ENCODE measurements at places on chromosomes 2 and 18.

- DNase-seq = no peak
Measured at GRCh38 chr2:180621941-180622918, 358.2 kb upstream of the UBE2E3 start.

DNA sequence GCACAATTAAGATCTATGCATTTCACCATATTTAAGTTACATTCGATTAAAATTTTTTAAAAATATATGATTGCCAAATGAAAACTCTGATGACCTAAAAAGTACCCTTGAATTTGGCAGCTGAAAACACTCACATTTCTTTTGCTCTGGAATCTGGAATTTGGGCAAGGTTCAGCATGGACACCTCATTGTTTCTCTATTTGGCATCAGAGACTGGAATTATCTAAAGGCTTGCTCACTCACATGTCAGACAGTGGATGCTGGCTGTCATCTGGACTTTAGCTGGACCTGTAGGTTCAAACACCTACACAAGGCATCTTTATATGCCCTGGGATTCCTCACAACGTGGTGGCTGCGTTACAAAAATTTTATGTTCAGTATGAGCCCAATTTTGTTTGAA lies 16.1 kb downstream of the MBOAT2 start:
- DNase-seq = no peak

- no peak for DNase-seq
Measured at GRCh38 chr18:63689064-63689463, 13.7 kb upstream of the SERPINB11 start.

DNA sequence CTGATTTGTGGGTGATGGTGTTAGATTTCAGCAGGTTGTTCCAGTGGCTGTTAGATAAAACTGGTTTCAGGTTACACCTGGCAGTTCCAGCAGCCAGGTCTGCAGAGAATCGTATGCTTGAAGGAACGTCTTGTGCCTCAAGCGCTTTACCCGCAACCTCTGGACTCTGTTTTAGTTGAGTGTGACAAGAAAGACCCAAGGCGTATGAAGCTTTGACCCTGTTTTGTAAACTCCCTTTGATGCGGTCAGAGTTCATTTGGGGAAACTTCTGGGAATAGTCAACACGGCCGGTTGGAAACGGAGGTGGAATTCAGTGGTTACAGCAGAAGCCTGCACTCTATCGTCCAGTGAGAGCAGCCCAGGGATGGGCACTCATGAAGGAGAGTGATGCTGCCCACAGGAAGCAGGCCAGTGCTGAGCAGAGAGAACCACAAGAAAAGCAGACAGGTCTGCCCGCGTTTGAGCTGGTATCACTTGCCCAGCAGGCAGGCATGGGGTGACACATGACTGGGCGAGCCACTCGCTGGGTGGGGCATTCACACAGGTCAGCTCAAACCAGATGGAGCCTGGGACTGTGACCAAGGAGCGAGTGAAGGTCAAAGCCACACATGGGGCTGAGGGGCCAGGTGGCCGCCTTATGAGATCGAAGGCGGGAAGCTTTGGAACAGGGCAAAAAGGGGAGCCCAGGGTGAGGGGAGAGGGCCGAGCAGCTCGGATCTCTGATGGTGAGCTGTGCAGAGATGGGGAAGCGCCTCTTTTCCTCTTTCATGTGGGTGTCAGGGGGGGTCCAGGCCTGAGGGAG lies 99.6 kb upstream of the MBOAT2 start:
- DNase-seq = no peak

GRCh38 chr2:105926960-105927678 lies 182.4 kb downstream of the NCK2 start:
- peak; percentile 20 for DNase-seq

DNA sequence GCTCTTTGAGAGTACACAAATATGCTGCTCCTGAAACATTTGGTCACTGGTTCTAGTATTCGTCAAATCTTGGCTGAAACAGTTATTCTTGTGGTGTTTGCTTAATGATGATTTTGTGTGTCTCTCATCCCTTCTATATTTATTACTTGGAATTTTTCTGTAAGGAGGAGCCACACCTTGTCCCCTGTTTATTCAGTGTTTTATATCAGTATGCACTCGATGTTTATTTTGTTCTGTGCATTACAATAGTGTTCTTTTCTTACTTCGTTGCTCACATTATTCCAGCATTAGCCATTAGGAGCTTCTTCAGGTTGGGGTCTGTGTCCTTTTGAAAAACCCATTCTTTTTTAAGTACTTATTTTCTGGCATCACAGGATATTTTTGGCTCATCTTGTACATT lies 5.1 kb upstream of the RAMP1 start:
- no peak for DNase-seq

DNA sequence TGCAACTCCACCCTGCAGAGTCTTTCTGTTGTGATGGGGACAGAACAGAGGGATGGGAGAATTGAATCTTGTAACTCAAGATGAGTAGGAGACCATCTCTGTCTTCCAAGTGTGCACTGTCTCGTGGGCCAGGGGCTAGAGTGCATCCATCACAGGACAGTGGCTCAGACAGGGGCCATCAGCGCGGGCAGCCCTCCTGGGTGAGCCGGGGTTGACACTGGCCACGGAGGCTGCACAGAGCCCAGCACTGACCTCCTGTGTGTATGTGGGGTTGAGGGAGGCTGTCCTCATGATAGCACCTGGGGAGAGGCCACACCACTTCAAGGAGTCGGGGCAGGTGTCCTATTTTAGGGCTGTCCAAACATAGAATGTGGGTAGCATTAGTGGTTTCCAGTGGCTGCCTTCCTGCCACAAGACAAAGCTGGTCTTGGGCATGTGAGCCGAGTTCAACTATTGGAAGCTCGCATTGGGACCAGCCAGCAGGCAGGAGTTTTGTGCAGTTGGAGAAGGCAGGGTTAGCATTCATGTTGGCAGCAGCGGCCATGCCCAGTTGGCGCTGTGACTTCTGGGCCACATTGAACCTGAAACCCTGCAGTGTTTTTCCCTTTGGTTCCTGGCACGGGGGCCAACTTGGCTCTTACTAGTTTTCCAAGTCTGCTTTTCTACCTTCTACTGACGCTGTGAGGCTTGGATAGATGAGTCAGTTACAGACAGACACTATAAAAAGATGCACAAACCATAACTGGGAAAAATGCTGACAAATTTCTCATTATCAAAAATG lies 45.3 kb downstream of the ACOXL start:
- DNase-seq = no peak

DNA sequence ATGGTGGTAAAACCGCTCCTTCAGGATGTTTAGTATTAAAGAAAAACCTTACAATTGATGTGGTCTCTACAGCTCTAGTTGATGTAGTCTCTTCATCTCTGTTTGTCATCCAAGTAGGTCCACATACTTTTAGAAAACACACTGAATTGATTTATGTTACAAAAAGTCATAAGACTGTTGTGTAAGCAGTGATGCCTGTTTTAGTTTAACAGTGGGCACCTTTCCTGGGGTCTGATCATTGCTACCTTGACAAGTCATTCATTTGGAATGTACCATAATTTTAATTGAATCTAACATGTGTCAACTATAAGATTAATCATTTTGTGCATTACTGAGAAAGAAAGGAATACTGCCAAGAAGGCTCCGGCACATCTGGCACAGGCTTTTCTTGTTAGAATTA lies 34.3 kb downstream of the GIGYF2 start:
- DNase-seq = no peak

DNA sequence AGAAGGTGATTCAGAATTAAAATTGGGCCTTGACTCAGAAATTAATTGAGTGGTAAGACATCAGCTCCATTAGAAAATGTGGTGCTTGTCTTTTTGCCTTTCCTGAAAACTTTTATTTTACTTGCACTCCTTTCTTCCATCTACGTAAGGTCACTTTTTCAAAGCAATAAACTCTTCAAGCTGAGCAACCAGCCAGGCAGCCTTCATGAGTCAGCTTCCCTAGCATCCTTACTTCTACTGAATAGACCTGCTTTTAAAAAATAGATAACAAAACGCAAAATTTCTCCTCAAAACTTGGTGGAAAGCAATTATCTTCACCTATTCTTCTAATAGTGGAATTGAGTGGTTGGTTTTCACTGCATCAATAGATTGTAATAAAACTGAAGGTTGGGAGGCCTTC lies 504.2 kb downstream of the ARHGAP15 start:
- DNase-seq = no peak

- DNase-seq = no peak
Measured at GRCh38 chr2:42764901-42765300, 966 bp upstream of the OXER1 start.

GRCh38 chr2:218257390-218257981 lies 3.3 kb upstream of the GPBAR1 start:
- peak; percentile 48 for DNase-seq

GRCh38 chr2:18777250-18777812 lies 188.0 kb upstream of the NT5C1B start:
- DNase-seq = no peak

GRCh38 chr2:27723372-27724144 lies 48.0 kb upstream of the MRPL33 start:
- no peak for DNase-seq
